ENCODE measurements at places on chromosomes 11 and 22.

- DNase-seq: no peak
Measured at GRCh38 chr22:37379722-37380121, 47.6 kb downstream of the ELFN2 start.

- peak; percentile 73 for DNase-seq
Measured at GRCh38 chr11:86577644-86578636, 94.5 kb downstream of the ME3 start.

GRCh38 chr11:77207618-77208313 is 79.7 kb downstream of the MYO7A start:
- no peak for DNase-seq

GRCh38 chr11:725624-726202 is 19.7 kb downstream of the EPS8L2 start:
- DNase-seq: peak; percentile 22

GRCh38 chr11:34525888-34526657 is 12.5 kb upstream of the ELF5 start:
- no peak for DNase-seq

DNA sequence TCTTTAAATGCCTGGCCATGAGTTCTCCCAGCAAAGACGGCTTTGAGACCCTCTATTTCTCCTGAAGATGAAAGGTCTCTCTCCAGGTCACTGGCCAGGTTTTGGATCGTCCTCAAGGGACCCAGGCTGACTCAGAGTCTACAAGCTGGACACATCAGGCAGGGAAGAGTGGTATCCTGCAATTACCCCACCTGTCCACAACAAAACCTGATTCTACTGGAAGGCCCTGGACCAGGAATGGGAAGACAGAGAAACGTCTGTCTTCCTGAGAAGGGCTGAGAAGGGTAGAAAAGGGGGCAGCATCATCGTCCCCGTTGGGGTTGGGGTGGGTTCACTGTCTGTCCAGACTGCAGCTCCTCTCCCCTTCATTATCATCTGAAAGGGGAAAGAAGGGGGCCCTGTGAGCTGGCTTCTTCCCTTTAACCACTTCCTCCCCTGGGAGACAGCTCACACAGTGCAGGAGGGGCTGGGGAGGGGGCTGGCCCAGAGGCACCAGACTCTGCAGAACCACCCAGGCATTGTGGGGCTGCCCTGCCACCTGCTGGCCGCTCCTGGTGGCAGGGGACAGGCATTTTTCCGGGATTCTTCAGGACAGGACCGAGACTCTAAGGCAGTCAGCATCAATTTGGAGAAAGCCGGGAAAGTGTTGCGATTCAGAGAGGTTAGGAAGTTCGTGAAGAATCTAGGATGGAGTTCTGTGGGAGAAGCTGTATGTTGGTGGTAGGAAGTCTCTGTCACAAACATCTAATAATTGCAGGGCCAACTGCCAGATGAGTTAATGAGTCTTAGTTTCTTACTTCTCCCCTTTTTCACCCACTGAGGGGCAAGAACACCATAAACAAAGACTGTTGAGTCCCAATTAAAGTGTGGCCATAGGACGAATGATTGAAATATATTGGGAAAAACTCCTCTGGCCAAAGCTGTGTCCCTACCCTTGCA is 57.6 kb downstream of the SYN3 start:
- peak; percentile 84 for DNase-seq

GRCh38 chr11:26522912-26523610 is 49.0 kb downstream of the MUC15 start:
- DNase-seq: no peak

GRCh38 chr11:26994631-26995095 is 751 bp downstream of the FIBIN start:
- peak; percentile 67 for DNase-seq

DNA sequence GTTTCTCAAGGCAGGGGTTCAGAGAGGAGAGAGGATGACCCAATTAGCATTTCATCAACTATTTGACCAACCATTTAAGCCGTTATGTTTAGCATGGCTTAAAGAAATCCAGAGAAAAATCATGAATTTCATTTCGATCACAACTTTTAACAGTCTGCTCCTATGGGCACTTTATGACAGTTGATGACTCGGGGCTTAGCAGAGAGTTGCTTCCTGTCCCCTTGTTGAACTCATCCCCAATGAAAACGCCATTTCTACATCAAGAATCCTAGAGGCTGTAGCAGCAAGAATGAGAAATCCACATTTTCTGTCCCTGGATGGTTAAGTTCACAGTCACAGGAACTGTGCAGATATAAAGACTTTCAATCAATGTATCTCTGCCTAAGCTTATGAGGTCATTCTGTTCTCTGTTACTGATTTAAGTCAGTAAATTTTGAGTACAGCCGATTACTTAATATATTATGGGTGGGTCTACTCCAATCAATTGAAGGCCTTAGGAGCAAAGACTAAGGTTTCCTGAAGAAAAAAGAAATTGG is 81.1 kb downstream of the BDNF start:
- DNase-seq: no peak

GRCh38 chr22:43507235-43507634 is 95.4 kb downstream of the MPPED1 start:
- DNase-seq: no peak
